ENCODE measurements at places on chromosomes 12 and 14.

DNA sequence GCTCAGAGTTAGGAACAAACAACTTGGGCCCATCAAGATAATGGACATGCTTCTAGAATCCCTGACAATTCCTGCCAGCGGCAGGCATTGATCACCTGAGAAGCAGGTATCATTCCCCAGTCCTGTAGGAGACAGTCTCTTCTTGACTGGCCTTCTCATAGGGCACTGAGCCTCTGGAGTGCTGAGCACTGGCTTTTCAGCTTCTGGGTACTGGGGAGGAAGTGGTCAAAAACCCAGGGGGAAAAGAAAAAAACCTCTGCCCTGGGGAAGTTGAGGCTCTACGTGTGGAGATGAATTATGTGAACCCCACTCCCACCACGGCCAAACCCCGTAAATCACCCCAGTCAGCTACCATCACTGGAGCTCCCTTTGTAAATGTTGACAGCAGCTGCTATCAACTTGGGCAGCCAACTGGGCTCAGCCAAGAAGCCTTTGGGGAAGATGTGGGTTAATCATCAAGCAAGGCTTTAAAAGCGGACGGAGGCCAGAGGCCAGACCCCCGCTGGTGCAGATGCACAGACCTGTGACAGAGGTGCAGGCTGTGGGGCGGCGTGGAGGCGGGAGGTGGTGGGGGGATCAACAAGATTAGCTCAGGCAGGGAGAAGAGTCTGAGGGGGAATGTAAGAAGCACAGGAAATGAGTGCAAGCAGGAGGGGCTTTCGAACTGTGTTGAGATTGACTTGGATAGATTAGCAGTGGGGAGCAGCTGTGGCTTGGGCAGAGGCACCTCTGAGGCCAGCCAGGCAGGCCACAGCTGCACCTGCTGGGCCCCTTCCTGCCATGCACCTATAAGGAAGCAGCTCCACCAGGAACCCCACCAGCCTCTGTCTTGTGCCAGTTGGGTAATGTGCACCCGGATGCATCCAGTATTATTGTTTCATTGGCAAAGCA lies 105.4 kb upstream of the HIF1A start:
- no peak for DNase-seq

- DNase-seq = no peak
Measured at GRCh38 chr14:49134940-49135339, 451.2 kb downstream of the RPS29 start.

GRCh38 chr12:1929985-1930802 lies 11.7 kb upstream of the CACNA2D4 start:
- DNase-seq = no peak

- DNase-seq = no peak
Measured at GRCh38 chr12:124601706-124602105, 34.3 kb upstream of the NCOR2 start.

DNA sequence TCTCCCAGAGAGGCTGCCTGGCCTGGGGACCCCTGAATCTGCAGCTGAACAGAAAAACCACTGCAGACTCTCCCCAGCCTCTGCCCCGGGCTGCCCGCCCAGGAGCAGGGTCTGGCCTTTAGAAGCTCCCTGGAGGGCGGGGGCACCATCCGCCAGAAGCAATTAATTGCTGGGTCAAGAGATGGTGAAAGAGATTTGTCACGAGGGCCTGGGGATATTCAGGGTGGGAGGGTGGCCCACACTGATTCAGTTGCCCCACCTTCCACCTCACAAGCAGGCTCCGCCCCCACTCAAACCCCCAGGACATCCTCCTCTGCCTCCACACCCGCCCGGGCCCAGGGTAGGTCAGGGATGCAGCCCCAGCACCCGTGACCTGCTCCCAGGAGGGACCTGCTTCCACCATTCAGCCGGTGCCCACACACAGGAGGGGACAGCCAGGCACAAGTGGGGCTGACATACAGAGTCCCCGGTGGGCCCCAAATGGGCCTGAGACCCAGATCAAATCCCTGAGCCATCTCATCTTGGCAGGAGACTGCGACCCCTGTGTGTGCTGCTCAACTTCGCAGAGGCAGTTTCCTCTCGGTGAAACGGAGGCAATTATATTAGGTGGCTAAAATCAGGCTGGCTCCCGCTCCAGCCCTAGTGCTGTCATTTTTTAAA lies 23.0 kb downstream of the NCOR2 start:
- no peak for DNase-seq

All from stimulated activated CD4-positive, alpha-beta T cell treated with anti-CD3 and anti-CD28 coated beads, Interleukin-2, amount 100 ng/mL, for 48 hours (primary cell).